ENCODE measurements at places on chromosomes 7 and 10. TPM values are rescaled to one million over a fixed set of nuclear protein-coding genes. Genes with fewer than 3 reads are reported as not detected.

FGL2 gene
- not detected for total RNA-seq

RELN gene
- 0.19 TPM for total RNA-seq

ANKRD1 gene
- not detected for total RNA-seq

- peaks cover 18% of the 10 kb centered on the region for H3K4me1 ChIP-seq
- no peak for DNase-seq
- H3K4me3 ChIP-seq: no peak overlapping the region
Measured at GRCh38 chr7:12692479-12693259, 5.2 kb downstream of the ARL4A start.

DNA sequence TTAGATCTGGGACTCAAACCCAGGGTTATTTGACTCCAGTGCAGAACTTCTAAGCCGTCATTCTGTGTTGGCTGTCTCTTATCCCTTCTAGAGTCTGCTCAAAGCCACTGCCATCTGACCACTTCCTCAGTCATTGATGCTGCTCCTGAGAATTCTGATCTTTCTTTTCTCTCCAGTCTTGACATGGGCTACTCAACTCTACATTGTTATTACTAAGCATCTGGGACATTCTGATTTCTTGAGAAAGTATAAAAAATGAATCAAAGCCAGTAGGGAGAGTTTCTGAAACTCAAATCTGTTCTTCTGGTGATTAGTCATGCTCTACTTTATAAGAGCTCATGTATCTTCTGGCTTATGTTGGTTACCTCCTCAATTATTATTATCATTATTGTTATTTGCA, 48.7 kb downstream of the ANK3 start:
- H3K36me3 ChIP-seq: no peaks in the 10 kb centered on the region
- H3K27me3 ChIP-seq: no peaks in the 10 kb centered on the region
- DNase-seq: no peak
- peaks cover 27% of the 10 kb centered on the region for H3K4me1 ChIP-seq

- no peak overlapping the region for H3K27ac ChIP-seq
- no peaks in the 10 kb centered on the region for H3K4me1 ChIP-seq
- H3K36me3 ChIP-seq: no peaks in the 10 kb centered on the region
Measured at GRCh38 chr7:141348728-141349127, 202.5 kb upstream of the AGK start.

GRCh38 chr7:121107923-121108498, 119.5 kb downstream of the CPED1 start:
- no peak overlapping the region for H3K27ac ChIP-seq
- H3K4me3 ChIP-seq: no peak overlapping the region
- peaks cover 17% of the 10 kb centered on the region for H3K4me1 ChIP-seq
- H3K27me3 ChIP-seq: no peaks in the 10 kb centered on the region
- no peaks in the 10 kb centered on the region for H3K36me3 ChIP-seq
